ENCODE measurements at places on chromosomes 5 and 9.

GRCh38 chr5:10307206-10308148 lies at the start of gene CMBL:
Gene CMBL, minus strand, starts transcription at chr5:10307902. Its CDS starts 17,140 bp downstream, at chr5:10290762.
- DNase-seq: peak; percentile 92

- peak; percentile 37 for DNase-seq
These were observed 372.0 kb upstream of the KCNN2 start for GRCh38 chr5:113989913-113990305.

- DNase-seq: peak; percentile 81
These were observed 34.4 kb upstream of the MRPS30 start for GRCh38 chr5:44774279-44774880.

DNA sequence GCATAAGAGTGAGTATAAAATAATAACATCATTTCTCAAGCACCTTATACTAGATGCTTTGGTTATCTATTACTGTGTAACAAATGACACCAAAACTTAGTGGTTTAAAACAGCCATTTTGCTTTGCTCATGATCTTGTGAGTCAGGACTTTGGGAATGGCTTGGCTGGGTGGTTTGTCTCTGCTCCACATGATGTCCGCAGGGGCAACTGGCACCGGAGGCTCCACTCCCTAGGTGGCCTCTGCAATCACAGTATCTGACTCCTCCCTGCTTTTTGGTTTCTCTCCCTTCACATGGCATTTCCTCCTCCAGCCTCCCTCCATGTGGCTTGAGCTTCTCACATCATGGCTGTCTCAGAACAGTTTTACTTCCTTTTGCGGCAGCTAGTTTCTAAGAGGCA lies 259.5 kb downstream of the GAS1 start:
- no peak for DNase-seq

GRCh38 chr9:137499416-137499815 lies 40.3 kb upstream of the NSMF start:
- DNase-seq: no peak

DNA sequence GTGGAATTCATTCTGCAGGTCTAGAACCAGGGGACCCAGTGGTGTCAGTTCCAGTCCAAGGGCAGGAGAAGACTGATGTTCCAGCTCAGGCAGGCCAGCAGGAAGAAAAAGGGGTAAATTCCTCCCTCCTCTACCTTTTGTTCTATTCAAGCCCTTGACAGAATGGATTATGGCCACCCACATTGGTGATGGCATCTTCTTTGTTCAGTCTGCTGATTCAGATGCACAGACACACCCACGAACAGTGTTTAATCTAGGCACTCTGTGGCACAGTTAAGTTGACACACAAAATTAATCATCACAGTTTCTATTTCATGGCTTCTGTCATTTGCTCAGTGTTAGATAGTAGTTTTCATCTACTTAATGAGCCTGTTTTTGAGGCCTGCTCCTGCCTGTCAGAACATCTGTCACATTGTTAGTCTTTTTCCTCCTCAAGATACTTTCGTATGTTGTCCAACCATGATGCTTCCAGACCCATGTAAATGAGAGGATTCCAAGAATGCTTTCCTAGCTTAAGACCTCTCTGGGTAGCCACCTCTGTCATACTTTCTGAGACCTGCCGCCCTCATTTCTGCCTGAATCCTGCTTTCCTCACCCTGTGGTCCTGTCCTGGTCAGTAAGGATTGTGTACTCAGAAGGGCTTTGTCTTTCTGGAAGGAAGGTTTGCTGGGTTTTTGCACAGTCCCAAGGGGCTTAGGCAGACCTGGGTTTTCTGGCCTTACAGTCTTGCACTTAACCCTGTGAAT lies 72.5 kb downstream of the SPIN1 start:
- DNase-seq: peak; percentile 53

- DNase-seq: no peak
These were observed 115.9 kb upstream of the PHYKPL start for GRCh38 chr5:178348356-178349074.

Data from PC-3 (cell line).